ENCODE measurements at places on chromosomes 6 and 20.

GRCh38 chr20:39717936-39718335 lies 755.8 kb downstream of the DHX35 start:
- no peak for DNase-seq

- DNase-seq, result peak; percentile 4
These were observed at the start of gene PHACTR2 for GRCh38 chr6:143677891-143678791. PHACTR2 (plus strand) TSS chr6:143677965; CDS start chr6:143678164, 199 bp downstream.

DNA sequence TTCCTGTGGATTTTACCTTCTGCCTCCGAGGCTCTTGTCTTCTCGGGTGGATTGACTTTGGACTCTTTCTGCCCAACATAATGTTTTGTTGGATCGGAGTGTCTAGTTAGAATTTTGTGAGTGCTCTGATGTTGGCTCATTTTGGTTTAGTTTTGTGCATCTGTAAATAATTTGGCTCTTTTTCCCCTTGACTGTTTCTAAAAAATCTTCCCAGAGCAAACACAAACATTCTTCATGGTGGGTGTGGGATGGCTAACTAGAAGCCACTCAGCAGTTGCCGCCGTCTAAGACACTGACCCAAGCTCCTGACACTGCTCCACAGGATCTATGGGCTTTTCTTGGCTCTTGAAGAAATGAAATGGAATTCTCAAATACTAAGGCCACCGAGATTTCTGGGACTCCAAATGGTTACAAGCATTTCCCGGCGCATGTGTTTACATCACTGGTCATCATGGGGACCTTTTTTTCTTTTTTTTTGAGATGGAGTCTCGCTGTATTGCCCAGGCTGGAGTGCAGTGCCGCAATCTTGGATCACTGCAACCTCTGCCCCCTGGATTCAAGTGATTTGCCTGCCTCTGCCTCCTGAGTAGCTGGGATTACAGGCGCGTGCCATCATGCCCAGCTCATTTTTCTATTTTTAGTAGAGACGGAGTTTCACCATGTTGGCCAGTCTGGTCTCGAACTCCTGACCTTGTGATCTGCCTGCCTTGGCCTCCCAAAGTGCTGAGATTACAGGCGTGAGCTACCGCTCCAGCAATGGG lies 92.0 kb upstream of the FRMD1 start:
- DNase-seq, result no peak

DNA sequence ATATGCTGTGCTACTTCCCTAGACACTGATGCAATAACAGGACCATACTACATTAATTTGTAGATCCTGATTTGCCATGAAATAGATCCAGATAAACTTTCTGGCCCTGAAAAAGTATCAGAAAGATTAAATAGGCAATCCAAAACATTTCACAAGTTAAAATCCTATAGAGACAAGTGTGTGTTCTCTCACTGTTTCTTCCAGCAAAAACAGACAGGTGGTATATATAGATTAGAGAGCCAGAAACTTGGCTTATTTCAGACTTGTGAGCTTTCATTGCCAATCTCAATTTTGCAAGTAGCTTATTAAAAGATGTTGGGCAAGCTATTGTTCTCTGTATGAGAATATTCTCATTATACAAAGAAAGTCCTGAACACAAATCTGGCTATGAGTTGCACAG lies 289.1 kb upstream of the MANEA start:
- no peak for DNase-seq

- no peak for DNase-seq
These were observed 185.0 kb downstream of the MCHR2 start for GRCh38 chr6:99808992-99809391.
